Omental fat pad (tissue), 4 donors: ENCODE measurements at places on chromosomes 13 and 19.

GRCh38 chr19:531753-532560 is at the start of gene CDC34:
TSS of gene CDC34 (plus strand) at chr19:531760. CDS start at chr19:531932, 172 bp downstream.
- no peak for DNase-seq

GRCh38 chr13:111790621-111791020 is 276.3 kb upstream of the SOX1 start:
- no peak for DNase-seq

- DNase-seq: no peak
Measured at GRCh38 chr13:93406136-93406535, 179.5 kb downstream of the GPC6 start.

GRCh38 chr19:39449116-39449797 is 3.9 kb downstream of the SUPT5H start:
- DNase-seq: no peak
